ENCODE measurements at places on chromosomes 1 and 21.
A peak's percentile ranks its signal among the peaks of the same experiment; 100 is the strongest.

GRCh38 chr1:114505148-114505561 is 5.8 kb downstream of the TRIM33 start:
- no peak for DNase-seq

- no peak for DNase-seq
These were observed 34.4 kb downstream of the CAPN9 start for GRCh38 chr1:230781594-230781993.

- no peak for DNase-seq
These were observed 11.1 kb downstream of the SLC35A3 start for GRCh38 chr1:99980928-99981327.

GRCh38 chr1:101280942-101281654 is 44.3 kb downstream of the S1PR1 start:
- DNase-seq, result no peak

DNA sequence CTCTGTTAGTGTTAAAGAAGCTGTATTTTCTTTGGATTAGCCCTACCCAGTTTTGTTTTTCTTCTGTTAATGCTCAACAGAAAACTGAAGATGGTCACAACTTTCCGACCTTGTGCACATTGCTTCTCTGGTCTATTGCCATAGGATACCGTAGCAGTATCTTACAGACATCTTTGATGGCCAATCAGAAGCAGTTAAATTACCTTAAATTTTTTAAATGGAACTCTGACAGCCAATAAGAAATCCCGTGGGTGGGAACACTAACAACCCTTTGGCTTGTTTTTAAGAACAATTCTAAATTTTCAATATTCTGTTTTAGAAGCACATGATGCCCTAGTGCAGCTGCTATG is 17.2 kb downstream of the NFYC start:
- DNase-seq, result no peak

DNA sequence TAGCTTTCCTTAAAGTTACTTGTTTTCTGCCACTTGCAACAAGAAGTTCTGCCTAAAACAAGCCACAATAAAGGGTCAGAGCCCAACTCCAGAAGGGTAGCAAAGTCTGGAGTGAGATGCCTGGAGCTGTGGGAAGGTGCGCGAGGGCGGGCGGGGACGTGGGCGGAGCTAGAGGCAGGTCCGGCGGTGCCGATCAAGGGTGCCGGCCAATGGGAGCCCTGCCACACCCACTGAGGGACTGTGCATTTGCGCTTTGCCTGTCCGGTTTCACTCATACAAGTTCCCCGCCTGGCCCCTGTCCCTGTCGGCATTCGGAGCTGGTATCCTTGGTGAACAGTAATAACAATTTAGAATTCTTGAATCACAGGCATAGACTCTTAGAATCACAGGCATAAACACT is 732.4 kb downstream of the MATN1 start:
- no peak for DNase-seq

GRCh38 chr1:202272103-202272845 is 69.5 kb downstream of the UBE2T start:
- no peak for DNase-seq

DNA sequence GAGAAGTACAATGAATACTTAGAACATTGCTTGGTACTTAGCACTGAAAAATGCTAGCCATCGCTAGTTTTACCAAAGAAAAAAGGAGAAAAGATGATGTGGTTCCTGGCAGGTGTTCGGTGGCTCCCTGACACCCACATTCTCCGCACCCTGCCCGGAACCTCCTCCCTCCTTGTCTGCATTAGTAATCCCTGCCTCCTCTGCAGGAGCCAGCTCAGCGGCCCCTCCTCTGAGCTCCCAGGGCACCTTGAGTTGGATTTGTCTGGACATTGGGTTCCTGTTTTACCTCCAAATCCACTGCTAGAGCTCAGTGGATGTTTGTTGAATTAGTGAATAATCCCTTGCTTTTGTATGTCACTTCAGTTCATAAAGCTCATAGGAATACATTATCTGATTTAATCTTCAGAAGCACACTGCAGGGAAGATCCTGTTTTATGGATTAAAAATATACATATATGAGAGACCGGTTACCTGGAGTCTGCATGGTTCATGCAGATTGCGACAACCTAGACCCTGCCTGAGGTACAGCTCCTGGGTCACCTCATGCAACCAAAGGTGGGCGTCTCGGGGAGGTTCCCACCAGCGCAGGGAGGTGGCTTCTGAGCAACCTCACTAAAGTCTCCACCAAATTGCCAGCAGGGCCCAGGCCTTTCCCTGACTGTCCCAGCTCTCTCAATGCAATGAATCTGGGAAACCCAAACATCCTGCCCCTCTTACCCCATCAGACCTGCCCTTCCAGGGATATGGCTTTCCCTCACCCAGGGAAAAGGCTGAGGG is 24.2 kb downstream of the PCAT6 start:
- DNase-seq, result no peak

DNA sequence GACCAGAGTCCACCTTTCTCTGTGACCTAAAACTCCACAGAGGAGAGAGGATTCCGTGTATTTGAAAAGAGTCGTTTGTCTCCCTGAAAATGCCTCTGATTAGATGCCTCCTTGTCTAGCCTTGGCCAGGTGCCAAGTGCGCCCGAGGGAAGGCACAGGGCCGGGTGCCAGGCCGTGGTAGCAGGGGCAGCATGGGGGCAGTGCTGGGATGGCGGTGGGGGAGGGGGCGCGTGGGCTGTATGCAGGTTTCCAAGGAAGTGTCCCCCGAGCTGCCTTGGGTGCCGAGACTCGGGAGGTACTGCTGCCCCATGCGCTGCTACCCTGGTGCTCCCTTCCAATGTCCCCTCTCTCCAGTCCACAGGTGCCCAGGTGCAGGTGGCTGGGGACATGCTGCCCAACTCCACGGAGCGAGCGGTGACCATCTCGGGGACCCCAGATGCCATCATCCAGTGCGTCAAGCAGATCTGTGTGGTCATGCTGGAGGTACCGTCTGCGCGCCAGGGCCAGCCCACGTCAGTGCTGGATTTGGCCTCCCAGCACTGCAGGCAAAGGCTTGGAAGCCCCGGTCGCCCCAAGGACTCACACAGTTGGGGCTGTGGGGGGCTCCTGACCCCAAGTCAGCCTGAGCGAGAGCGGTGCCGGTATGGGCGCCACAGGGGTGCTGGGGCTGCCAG is 70.9 kb upstream of the COL6A1 start:
- DNase-seq, result no peak

DNA sequence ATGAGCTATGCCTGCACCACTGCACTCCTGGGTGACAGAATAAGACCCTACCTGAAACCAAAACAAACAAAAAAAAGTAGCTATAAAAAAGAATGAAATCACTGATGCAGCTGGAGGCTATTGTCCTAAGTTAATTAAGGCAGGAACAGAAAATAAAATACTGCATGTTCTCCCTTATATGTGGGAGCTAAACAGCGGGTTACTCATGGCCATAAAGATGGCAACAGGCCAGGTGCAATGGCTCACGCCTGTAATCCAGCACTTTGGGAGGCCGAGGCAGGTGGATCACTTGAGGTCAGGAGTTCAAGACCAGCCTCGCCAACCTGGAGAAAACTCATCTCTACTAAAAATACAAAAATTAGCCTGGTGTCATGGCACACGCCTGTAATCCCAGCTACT is 152.7 kb downstream of the PIK3R3 start:
- no peak for DNase-seq

DNA sequence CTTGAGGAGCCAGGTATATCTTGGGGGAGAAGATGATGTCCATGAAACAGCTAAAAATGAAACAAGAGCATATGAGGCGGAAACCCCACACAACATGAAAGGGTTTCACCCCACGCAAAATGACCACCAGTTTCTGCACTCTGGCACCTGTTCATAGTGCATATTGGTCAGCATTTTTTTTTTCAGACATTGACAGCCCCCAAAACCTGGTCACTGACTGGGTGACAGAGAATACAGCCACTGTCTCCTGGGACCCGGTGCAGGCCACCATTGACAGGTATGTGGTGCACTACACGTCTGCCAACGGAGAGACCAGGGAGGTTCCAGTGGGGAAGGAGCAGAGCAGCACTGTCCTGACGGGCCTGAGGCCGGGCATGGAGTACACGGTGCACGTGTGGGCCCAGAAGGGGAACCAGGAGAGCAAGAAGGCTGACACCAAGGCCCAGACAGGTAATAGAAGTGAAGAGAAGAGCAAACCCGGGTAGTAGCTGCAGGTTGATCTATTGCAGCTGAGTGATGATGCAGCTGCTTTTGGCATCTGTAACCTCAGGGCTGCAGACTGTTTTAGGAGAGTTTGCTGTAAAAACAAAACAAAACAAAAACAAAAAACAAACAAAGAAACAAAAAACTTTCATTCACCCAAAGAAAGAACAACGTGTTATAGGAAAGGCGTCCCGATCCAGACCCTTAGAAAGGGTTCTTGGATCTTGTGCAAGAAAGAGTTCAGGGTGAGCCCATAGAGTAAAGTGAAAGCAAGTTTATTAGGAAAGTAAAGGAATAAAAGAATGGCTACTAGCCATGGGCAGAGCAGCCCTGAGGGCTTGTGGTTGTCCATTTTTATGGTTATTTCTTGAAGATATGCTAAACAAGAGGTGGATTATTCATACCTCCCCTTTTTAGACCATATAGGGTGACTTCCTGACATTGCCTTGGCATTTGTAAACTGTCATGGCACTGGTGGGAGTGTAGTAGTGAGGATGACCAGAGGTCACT is 51.0 kb downstream of the TNN start:
- no peak for DNase-seq

GRCh38 chr21:21751286-21751685 is 753.1 kb downstream of the NCAM2 start:
- no peak for DNase-seq

GRCh38 chr1:168751195-168751650 is 22.2 kb upstream of the DPT start:
- no peak for DNase-seq

- DNase-seq, result no peak
These were observed 936 bp upstream of the NCAM2 start for GRCh38 chr21:20997311-20997635.

DNA sequence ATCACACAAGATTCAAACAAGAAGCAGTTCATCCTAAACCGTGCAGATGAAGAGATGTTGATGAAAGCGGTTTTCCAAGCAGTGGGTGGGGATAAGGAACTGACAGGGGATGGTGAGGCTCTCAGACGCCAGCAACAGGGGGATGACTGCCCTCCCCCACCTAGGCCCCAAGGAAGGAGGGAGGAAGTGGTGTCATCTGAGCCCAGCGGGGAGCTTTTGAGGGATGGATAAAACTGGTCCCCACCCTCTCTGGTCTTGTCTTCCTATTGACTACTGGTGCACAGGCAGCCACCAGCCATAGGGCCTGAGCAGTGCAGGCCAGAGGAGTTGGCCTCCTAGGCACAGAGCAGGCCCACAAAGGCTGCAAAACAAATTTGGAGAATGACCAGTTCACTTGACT is 175.5 kb downstream of the HUNK start:
- no peak for DNase-seq

GRCh38 chr1:244111027-244111426 is 59.9 kb downstream of the ZBTB18 start:
- DNase-seq, result no peak

DNA sequence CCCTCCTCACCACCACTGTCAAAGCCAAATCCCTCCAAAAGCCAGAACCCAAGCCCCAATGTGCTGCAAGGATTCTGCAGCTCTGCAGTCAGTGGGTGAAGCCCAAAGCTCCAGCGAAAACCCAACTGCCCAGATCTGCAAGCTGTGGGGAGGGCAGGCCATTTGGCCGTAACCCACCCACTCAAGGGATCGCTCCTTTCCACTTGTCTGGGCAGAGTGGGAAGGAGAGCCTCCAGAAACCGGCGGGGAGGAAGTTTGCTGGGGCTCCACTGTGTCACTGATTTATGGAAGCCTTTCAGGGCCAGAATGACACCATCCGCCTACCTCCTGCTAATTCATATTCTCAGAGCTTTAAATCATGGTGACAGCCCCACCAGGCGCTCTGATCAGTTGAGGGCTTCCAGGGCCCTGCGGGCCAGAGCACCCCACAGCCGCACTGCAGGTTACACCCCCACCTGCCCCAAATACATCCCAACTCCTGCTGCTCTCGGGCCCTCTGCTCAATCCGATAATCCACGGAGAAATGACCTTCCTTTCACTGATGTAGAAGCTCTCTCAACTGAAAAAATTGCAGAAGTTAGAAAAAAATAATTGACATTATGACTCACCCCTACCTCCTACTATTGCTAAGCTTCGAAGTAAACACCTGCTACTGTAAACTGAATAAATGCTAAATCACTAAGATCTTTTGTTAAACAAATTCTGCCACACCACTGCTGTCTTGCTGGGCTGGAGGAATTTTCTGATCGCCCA is 40.6 kb upstream of the RAB4A start:
- no peak for DNase-seq

DNA sequence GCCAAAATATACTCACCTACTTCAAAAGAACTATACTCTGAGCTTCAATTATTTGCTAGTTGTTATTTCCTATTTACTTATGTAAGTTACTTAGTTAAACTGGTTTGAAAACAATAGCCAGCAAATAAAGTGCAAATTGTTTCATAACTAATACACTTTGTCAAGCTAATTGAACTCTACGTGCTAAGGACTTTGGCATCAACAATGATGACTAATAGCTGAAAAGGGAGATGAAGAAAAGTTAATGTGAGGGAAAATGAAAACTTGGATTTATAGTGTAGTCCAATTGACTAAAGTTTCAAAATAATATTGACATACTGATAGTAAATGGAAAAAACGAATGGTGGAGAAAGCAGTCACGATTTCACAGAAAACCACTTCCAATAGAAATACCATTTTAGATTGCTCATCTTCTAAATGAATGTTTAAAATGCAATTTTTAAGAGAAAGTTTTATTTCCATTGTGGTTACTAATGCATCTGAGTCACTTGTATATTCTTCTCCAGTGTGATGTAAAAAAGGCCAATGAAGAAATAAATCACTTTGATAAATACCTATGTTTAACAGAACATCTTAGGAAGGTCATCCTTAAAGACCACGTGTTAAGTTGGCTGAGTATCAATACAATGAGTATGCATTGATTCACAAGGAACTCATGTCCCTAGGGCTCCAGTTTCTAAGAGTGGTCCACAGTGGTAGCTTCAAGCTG is 455.2 kb downstream of the LTN1 start:
- no peak for DNase-seq

- DNase-seq, result no peak
These were observed 23.4 kb downstream of the CACNA1E start for GRCh38 chr1:181506563-181507353.

DNA sequence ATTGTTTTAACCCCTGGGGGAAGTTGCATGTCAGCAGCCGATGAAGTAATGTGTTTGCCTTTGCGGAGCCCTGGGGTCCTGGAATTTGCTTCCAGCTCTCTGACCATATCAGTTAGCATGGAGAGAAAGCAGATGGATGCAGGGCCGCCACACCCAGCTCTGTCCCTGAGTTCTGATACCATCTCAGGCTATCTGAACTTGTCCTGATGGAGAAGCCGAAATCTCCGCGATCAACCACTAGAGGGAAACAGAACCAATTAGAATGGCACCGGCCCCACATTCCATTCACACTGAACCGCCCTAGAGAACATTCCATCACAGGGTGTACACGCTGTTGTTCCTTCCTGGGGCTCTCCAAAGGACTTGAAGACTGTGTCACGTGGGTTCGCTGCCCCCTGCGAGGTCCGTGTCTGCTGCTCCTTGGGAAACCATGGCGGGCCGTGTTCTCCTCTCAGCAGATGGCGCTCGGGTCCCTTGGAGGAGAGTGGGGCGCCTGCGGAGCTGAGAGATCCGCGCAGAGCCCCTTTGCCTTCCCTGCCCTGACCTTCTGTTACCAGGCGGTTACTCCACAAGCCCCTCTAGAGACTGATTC is 75.4 kb downstream of the ABCA4 start:
- DNase-seq, result peak; percentile 15

- no peak for DNase-seq
These were observed 6.8 kb downstream of the SMIM1 start for GRCh38 chr1:3779265-3779911.

- no peak for DNase-seq
These were observed 242.3 kb downstream of the KCNJ6 start for GRCh38 chr21:37673801-37674575.
